Stimulated activated CD4-positive, alpha-beta T cell treated with anti-CD3 and anti-CD28 coated beads, Interleukin-1b, Interleukin-23, amount 100 ng/mL, for 48 hours (primary cell): ENCODE measurements at places on chromosomes 12 and 14.
A peak's percentile ranks its signal among the peaks of the same experiment; 100 is the strongest.

DNA sequence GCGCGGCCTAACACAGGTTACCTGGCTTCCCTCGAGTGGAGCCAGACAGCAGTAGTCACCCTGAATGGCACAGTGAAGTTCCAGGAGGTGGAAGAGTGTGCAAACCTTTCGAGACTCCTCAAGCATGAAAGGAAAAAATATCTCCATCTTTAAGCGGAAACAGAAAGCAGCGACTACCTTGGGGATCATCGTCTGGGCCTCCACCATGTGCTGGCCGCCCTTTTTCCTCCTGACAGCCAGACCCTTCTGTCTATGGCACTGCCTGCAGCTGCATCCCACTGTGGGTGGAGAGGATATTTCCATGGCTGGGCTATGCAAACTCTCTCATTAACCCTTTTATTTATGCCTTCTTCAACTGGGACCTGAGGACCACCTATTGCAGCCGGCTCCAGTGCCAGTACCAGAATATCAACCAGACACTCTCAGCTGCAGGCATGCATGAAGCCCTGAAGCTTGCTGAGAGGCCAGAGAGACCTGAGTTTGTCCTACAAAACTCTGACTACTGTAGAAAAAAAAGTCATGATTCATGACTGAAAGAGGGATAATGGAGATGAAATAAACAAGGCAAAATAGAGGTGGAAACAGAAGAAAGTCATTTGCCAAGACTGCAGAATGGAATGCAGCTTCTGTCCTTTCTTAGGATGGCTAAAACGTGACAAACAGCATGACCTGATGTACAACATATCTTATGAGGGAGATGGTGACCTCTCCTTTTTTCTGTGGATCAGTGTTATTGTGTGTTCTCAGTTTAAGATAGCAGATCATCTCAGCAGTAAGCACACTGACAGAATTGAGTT lies 2.4 kb upstream of the HEBP1 start:
- DNase-seq = no peak

- DNase-seq = peak; percentile 6
Measured at GRCh38 chr14:97185186-97185585, 388.0 kb downstream of the VRK1 start.

- no peak for DNase-seq
Measured at GRCh38 chr12:51199366-51199945, 18.4 kb downstream of the POU6F1 start.

DNA sequence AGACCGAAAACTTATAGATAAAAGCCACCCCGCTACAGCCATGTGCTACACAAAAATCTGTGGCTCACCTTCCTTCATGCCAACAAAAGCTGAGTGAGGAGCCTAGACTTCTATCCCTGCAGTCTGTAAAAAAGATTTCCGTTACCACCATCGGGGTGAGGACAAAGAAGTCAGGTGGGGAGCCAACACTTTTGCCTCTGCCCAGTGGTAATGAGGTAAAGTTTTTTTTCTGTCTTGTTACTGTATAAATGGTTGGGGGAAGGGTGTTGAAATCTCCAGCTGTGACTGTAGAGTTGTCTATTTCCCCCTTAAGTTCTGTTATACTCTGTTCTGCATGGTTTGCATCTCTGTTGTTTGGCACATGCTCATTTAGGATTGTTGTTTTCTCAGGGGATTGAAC lies 707.8 kb downstream of the FLRT2 start:
- DNase-seq = no peak

DNA sequence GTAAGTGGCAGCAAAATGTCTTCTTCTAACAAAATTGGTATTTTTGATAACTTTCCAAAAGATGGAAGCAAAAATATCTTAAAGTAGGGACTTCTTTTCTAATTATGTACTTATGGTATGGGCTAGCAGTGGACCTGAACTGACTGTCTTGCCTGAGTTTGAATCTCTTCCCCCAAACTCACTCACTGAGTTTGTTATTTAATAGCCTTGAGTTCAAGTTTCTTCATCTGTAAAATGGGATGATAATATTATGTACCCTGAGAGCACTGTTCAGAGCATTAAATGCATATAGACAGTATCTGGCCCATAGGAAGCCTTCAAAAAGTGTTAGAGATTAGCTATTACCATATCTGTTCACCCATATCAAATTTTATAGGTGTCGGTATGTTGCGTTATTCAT lies 210.4 kb upstream of the NUDT4 start:
- DNase-seq = no peak

DNA sequence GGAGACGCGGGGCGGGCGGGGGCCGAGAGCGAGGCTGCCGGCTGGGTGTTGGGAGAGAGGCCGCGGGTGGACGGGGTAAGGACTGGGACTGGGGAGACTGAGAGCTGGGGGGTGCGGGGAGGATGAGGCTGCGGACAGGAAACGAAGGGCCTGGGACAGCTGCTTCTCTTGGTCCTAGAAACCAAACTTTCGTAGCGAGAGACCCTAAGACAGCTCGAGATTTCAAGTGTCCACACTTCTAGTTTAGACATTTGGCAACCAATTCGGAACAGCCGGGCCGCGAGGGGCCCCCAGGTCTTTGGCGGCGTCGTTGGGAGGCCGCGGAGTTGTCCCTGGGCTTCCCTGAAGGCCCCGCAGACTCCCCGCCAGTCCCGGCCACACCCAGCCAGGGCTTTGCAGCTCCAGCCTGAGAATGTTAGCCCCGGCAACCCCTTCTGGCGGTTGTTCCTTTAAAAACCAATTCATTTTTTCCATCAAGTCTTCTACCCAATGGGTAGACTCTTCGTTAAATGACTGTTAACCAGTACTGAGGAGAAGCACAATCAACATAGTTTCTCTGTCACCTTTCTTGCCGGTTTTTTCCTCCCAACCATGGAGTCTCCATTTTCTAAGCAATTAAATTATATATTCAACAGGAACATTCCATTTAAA lies 11.5 kb downstream of the NKX2-1 start:
- DNase-seq = no peak

- no peak for DNase-seq
Measured at GRCh38 chr12:89156340-89156739, 196.0 kb downstream of the DUSP6 start.

- DNase-seq = no peak
Measured at GRCh38 chr14:51305751-51306150, 65.7 kb downstream of the TMX1 start.

- DNase-seq = no peak
Measured at GRCh38 chr12:7293670-7294069, 10.2 kb upstream of the ACSM4 start.

DNA sequence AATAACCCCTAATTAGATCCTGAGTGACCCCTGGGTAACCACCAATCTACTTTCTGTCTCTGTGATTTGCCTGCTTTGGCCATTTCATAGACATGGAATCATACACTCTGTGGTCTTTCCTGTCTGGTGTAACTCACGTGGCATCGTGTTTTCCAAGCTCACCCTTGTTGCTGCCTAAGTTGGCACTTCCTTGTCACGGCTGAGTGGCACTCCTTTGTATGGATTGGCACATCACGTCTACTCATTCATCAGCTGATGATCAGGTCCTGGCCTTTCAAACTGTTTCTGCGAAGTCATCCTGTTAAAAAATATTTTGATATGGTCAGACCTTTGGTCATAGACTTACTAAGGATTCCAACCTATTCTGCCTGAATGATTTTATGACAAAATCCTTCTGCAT lies 87.7 kb downstream of the GLT1D1 start:
- no peak for DNase-seq

- no peak for DNase-seq
Measured at GRCh38 chr14:60101786-60102185, 10.1 kb downstream of the PCNX4 start.

GRCh38 chr12:115871714-115872113 lies 405.8 kb downstream of the MED13L start:
- no peak for DNase-seq

- DNase-seq = no peak
Measured at GRCh38 chr14:34592623-34593022, 37.3 kb downstream of the SNX6 start.

DNA sequence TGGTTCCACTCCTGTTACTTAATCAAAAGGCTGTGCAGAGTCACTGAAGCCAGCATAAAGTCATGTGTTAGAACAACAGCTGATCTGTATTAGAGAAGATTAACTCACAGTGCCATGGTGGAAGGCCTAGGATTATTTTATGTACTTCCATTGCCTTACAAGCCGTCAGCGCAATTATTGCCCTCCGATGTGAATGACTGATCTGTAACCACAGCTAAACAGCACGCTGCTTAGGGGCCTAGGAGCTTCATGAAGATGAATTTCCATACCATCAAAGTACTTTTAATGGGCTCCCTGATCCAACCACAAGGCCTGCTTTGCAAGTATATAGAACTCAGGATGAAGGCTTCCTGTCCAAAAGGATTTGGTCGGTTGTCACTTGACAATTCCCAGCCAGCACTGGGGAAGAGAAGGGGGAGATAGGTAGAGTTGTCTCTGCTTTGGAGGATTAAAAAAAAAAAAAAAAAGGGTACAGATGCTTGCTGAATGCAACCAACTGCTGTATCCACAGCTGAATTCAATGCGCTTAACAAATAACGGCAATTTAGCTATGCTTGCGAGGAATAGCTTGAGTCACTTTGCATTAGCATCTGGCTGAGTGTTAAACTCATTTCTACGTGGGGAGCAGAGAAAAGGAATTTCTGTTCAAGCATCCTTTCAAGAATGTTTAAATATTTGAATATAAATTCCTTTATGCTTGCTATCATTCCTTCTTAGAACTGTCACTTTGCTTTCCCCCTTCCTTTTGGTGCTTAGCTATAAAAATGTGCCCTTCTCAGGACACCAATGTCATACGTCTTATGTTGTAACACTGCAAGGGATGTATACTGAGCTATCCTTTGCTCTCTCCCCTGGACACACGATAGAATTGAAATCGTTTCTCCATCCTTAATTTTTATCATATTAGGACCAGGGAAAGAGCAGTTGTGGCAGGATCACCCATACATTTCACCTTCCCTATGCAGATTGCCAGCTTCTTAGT lies 387.8 kb downstream of the SOX5 start:
- no peak for DNase-seq

DNA sequence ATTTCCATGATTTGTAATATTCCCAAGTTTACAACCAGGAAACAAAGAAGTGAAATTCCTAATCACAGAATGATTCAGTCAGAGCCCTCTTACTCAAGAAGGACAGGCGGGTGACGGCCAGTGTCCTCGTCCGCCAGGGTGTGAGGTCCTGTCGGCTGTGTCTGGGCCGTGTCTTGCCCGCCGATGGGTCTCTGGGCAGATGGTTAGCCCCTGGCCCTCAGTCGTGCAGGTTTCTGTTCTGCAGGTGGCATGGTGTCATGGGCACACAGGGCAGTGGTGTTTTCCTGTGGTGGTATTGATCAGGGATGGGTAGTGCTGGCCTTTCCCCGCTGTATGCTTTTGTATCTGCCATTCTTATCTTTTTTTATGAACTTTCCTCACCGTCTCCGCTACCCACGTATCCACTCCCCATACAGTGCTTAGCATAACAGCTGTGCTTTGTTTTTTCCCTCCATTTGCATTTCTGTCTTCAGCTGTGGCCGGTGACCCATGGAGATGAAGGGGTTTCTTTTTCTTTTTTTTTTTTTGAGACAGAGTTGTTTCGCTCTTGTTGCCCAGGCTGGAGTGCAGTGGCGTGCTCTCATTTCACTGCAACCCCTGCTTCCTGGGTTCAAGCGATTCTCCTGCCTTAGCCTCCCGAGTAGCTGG lies 100.7 kb downstream of the TSPAN9 start:
- no peak for DNase-seq

DNA sequence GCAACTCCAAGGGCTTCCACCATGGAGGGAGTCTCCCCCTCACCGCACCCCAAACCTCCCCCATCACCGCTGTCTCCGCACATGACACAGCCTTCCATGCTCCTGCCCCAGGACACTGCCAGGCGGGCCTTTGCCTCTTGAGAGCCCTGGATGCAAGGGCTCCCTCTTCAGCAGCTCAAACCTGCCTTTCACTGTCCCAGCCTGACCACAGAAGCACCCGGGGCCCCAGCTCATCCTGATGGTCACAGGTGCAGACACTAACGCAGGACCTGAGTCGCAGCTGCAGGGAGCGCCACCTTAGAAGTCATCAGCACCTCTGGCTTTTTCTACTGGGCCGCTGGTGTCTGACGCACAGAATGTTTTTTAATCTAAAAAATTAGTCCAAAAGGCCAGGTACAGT lies 54.0 kb downstream of the SYNE3 start:
- DNase-seq = no peak

GRCh38 chr14:28398506-28398905 lies 368.1 kb upstream of the FOXG1 start:
- DNase-seq = no peak

- DNase-seq = no peak
Measured at GRCh38 chr12:93673084-93673483, 4.1 kb upstream of the CRADD start.

- no peak for DNase-seq
Measured at GRCh38 chr14:104084251-104085002, 1.1 kb upstream of the ASPG start.

DNA sequence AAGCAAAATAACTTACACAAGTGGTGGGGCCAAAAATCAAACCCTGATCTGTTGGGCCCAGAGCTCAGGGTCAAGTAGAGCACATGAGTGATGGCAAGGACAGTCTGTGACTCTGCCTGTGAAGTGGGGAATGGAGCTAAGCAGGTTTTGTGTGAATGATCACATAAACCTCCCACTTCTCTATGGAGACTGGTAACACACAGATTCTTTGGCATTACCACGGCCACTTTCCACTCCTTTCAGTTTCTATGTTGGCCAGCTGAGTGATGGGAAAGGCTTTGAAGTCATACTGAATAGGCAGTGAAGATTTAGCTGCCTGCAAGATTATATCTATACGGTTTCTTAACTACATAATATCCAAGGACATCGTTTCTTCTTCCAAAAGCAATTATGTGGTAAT lies 97.9 kb downstream of the ARMH4 start:
- no peak for DNase-seq

DNA sequence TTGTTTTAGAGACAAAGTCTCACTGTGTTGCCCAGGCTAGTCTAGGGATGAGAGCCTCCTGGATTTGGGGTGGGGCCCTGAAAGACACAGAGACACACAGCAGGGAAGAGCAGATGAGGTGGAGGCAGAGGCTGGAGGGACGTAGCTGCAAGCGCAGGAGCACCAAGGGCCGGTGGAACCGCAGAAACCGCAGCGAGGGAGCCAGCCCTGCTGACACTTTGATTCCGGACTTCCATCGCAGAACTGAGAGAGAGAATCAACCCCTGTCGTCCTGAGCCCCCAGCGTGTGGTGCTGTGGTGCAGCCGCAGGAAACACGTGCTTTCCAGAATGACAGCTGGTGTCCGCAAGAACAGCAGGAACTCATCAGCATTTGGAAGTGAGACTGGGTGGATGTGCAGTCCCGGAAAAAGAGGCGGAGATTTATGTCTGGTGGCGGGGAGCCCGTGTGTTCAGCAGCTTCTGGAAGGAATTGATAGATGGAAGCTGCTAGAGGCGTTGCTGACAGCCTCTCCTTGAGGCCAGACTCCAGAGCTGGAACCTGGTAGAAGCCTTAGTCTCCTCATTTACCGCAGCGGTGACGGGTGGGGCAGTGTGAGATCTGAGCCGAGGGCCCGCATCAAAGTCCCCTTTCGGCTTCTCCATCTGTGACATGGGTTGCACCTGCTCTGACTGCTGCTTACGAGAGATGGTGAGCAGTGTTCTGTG lies 21.9 kb upstream of the KLC1 start:
- DNase-seq = peak; percentile 52

GRCh38 chr14:89485264-89485663 lies 68.2 kb upstream of the FOXN3 start:
- no peak for DNase-seq

GRCh38 chr12:123757561-123757960 lies 4.5 kb upstream of the DNAH10 start:
- DNase-seq = no peak
